ENCODE measurements at places on chromosomes 11 and 22.

- no peak for DNase-seq
Observed at GRCh38 chr11:132856032-132856431, 676.3 kb downstream of the OPCML start.

- DNase-seq: no peak
Observed at GRCh38 chr11:12666915-12667314, 7.3 kb upstream of the TEAD1 start.

DNA sequence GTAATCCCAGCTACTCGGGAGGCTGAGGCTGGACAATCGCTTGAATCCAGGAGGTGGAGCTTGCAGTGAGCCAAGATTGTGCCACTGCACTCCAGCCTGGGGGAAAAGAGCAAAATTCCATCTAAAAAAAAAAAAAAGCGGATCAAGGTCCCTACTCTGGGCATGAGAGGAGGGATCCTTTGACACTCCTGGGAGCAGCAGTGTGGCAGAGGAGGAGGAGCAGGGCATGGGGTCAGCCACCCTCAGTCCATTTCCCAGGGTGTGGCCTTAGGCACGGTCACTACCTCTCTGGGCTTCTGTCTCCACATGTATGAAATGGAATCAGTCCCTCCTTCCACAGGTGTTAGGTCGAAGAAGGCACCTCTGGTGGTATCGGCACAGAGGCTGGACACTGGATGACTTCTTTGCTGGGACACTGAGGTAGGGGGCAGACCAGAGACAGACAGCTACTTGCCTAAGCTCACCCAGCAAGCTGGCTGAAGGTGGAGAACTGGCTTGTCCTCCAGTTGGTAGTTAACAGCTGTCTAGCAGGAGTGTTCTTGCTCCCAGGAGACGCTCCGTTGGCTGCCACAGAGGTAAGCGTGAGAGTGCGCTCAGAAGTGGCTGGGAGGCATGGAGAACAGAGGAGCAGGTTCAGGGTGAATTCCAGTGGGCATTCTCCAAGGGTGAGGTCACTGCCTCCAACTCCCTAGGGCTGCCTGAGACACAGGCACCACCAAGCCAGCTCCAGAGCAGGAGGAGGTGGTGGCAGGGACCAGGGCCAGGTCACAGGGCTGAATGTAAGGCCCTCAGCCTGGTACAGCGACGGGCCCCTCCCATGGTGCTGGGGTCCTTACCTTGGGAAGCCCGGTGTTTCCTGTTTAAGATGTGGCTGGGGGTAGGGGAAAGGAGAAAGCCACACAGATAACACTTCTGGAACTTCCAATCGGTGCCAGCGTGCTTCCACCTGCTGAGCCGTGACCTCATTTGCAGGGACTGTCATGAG lies 19.5 kb downstream of the TXN2 start:
- DNase-seq: peak; percentile 95

DNA sequence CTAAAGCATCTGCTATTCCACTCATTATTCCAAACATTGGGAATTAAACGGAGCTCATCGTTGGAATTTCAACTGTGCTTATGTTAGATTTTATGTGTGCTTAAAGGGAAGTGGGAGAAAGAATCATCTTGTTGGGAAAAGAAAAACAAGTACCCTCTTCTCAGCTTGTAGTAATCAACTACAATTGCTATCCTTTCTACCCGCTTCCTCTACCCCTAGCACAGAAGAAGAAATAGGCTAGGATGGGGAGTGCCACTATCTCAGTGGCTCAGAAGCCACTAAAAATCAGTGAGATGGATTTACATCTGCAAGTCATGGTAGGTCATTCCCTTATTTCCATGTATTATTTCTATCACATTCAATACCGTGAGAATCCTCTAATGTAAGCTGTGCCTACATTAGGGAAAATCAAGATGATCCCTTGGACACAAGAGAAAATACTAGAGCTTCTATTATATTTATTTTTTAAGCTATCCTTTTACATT lies 97.9 kb upstream of the CD44 start:
- no peak for DNase-seq

- DNase-seq: no peak
Observed at GRCh38 chr11:129372609-129373488, 2.8 kb upstream of the BARX2 start.

- DNase-seq: no peak
Observed at GRCh38 chr22:27561286-27561904, 240.2 kb downstream of the MN1 start.

DNA sequence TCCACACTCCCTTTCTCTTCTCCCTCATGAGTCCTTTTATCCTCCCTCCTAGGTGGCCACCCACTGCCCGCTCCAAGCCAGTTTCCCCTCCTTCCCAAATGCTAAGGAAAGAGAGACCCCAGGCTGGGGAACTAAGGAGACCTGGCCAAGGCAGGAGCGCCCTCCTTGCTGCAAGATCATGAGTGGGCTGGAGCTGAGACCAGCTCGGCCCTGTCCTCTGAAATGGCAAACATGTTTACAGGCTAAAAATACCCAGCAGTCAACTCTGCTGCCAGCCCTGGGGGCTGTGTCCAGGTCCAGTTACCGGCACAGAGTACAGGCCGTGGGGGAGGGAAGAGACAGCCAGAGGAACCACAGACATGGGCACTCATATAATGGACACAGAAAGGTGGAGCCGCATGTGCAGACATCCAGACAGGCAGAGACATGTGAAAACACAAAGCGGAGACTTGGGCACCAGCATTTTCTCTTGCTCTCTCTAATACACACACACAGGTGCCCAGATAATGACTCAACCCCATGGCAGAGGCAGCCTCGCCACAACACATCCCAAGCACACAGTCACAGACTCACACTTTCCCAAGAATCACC lies 1.2 kb upstream of the AHNAK start:
- DNase-seq: no peak

GRCh38 chr11:67337257-67337656 lies 16.1 kb downstream of the POLD4 start:
- no peak for DNase-seq

DNA sequence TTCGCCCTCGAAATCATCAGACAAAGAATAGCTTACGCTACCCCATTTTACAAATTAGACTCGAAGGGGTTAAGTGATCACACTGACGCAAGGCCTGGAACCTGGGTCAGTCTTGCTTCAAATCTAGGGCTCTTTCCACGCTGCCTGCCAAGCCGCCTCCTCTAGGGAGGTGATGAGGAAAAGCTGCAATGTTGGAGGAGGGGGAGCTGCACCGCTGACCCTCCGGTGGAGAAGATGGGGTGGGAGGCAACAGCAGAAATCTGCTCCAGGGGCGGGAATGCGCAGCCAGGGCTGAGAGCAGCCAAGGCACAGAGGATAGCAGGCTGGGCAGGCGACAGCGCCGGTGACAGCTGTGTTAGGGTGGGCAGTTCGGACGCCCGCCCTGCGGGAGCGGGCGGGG lies 595 bp downstream of the SYVN1 start:
- DNase-seq: no peak

DNA sequence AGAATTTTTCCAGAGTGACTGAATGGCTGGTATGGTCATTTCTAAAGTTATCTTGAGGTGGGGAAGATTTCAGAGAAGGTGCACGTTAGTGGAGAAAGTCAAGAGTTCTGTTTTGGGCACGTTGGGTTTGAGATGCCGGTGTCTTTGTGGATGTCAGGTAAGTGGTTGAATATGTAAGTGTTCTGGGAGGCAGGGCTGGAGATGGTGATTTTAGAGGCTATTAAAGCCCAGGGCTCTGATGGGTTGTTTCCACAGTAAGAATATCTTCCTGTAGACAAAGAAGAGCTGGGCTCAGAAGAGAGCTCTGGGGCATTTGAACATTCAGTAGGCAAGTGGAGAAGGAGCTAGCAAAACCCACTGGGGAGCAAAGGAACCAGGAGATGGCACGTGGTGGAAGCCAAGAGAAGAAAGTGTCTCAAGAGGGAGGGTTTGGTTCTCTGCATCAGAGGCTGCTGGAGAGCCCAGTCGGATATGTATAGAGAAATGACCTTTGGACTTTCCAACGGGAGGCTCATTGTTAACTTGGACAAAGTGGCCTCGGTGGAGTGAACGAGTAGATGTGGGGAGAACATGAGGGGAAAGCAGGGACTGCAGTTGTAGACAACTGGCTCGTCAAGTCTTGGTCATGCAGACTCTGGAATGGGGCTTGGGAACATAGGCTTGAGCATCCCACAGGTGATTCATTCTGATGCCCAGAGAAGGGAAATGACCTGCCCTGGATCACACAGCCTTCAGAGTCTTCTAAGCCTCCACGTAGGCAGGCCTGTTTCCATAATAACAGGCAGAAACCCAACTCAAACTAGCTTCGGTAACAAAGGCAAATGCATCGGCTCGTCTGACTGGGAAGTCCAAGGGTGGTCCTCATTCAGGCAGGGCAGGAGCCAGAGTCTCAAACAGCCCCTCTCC lies 98.4 kb upstream of the PARVA start:
- no peak for DNase-seq

- no peak for DNase-seq
Observed at GRCh38 chr11:39732001-39732400, 1727.5 kb downstream of the LRRC4C start.

- DNase-seq: no peak
Observed at GRCh38 chr11:70605846-70606245, 207.5 kb downstream of the CTTN start.

GRCh38 chr22:19750507-19751490 lies 9.8 kb upstream of the TBX1 start:
- DNase-seq: peak; percentile 59

DNA sequence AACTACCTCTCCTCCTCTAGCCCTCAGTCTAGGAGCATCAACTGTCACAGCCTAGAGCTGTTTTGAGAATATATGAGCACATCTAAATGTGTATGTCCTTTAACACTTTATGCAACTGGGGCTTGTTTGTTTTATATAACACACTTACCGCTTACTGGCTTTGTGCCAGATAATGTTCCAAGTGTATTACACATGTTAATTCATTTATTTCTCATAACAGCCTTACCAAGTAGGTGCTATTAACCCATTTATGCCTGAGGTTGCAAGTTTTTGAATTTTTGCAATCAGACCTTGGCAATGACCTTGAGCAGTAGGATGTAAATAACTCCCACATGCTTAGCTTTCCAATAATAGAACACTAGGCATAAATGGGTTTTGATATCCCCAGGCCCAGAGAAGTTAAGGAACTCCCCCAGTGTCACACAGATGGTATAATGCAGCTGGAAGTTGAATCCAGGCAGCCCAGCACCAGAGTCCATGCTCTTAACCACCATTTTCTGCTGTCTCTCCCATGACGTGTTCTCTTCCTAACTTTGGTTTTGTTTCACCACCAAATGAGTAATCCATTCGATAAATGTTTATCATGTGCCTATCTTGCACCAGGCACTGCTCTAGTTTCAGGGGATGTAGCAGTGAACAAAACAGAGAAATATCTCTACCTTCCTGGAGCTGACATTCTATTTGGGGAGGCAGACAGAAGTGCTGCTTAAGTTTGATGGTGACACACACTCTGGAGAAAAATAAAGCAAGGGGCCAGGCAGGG lies 23.1 kb downstream of the PRDM11 start:
- DNase-seq: no peak

DNA sequence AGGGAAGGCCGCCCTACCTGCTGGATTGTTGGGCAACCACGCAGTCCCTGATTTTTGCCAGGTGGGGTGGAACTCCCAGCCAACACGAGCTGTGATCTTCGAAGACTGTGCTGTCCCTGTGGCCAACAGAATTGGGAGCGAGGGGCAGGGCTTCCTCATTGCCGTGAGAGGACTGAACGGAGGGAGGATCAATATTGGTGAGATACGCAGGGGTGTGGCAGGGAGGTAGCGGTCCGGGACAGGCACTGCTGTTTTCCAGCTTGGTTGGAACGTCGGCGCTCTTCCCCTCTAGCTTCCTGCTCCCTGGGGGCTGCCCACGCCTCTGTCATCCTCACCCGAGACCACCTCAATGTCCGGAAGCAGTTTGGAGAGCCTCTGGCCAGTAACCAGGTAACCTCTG lies 7.6 kb downstream of the ACAD8 start:
- DNase-seq: no peak

GRCh38 chr11:115759622-115760460 lies 255.6 kb upstream of the CADM1 start:
- peak; percentile 47 for DNase-seq

GRCh38 chr22:36977401-36977861 lies 41.8 kb downstream of the TST start:
- DNase-seq: peak; percentile 39

- peak; percentile 98 for DNase-seq
Observed at GRCh38 chr11:695538-696248, at the start of gene TMEM80. Gene TMEM80 (plus strand): TSS chr11:695816. CDS start chr11:695828, 12 bp downstream.

DNA sequence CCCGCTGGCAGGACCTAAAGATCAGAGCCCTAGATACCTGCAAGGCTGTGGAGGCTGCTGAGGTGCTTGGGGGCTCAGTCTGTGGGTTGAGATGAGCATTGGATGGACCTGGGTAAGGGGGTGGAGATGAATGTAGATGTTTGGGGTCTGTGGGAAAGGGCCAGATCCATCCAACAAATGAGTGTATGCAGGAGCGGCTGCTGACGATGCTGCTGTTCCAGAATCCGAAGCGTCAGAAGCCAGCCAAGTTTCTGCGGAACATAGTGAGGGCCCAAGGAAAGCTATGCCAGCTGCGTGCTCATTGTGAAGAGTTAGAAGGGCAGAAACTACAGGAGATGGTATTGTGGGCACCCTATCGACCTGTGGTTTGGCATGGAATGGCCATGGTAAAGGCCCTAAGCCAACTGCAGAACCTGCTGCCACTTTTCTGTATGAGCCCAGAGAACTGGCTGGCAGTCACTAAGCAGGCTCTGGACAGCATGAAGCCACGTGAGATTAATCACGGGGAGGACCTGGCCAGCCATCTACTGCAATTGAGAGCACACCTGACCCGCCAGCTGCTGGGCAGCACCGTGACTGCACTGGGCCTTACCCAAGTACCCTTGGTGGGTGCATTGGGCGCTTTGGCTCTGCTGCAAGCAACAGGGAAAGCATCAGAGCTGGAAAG lies 36.6 kb downstream of the RRP8 start:
- no peak for DNase-seq

GRCh38 chr11:116678887-116679286 lies 93.9 kb downstream of the BUD13 start:
- DNase-seq: no peak

DNA sequence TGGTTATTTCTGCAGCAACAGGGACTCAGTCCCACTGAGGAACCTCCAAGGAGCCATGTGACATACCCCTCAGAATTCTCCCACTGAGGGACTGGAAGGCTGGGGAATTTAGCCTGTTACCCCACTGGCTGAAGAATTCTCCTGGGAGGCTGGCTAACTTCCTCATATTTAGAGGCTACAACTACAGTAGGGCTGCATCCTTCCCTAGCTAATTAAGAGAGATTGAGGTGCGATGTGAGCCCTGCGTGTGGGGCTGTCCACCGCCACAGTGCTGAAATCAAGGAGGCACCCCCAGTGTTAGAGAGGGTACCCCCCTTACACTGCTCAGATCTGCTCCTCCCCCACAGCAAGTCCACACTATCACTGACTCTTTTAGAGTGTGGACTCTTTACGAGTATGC lies 21.1 kb downstream of the EIF3F start:
- no peak for DNase-seq

DNA sequence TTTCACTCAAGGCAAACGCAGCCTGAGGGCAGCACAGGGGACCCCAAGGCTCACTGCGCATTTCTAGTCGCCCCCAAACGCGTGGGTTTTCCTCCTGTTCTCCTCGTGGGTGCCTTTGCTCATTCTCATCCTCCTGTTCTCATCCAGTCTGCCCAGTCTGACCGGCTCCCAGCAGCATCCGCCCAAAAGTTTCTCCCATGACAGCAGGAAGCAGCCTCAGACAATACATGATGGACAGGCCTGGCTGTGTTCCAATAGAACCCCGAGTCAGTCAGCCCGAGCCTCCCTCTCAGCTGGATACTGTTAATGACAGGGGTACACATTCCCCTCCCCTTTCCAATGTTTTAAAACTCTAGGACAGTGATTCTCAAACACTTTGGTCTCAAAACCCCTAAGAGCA lies 22.5 kb upstream of the KRTAP5-7 start:
- no peak for DNase-seq
